Nasal cavity respiratory epithelium epithelial cell of viscerocranial mucosa (primary cell): ENCODE measurements at places on chromosomes 4 and X. TPM values are rescaled to one million over a fixed set of nuclear protein-coding genes. Genes with fewer than 3 reads are reported as not detected.

TRIM60 gene
- not detected in 2 replicates for total RNA-seq

TCEAL9 gene
- 59.6 and 61.9 TPM in 2 replicates for total RNA-seq

CTAG1A gene
- not detected in 2 replicates for total RNA-seq

PSAPL1 gene
- not detected in 2 replicates for total RNA-seq

LIMCH1 gene
- 0.34 and 4.5 TPM in 2 replicates for total RNA-seq

HTRA3 gene
- 0.14 TPM in 1 of 2 replicates, not detected in the other for total RNA-seq

GATA1 gene
- not detected in 2 replicates for total RNA-seq

PAPSS1 gene
- 50.9 and 73.5 TPM in 2 replicates for total RNA-seq

CXCL3 gene
- total RNA-seq = 3.3 and 3.8 TPM in 2 replicates

SMIM10 gene
- total RNA-seq = 0.07 TPM in 1 of 2 replicates, not detected in the other

PAGE5 gene
- total RNA-seq = not detected in 2 replicates

CYLC1 gene
- not detected in 2 replicates for total RNA-seq

MTCP1 gene
- 12.2 and 22.6 TPM in 2 replicates for total RNA-seq

PDCL2 gene
- total RNA-seq = 0.07 and 0.34 TPM in 2 replicates

MAGEA12 gene
- total RNA-seq = not detected in 2 replicates

FAM9C gene
- not detected in 2 replicates for total RNA-seq

IQSEC2 gene
- total RNA-seq = 2.7 and 10.8 TPM in 2 replicates

TLR1 gene
- 0.34 and 0.78 TPM in 2 replicates for total RNA-seq

GPR119 gene
- not detected in 2 replicates for total RNA-seq

HEPH gene
- 0.14 and 0.34 TPM in 2 replicates for total RNA-seq

ETDA gene
- not detected in 2 replicates for total RNA-seq

TEX13B gene
- total RNA-seq = not detected in 2 replicates

NEXMIF gene
- total RNA-seq = under 0.01 and 0.07 TPM in 2 replicates

IL13RA2 gene
- total RNA-seq = 1.1 and 35.9 TPM in 2 replicates

ERAS gene
- not detected in 2 replicates for total RNA-seq

ARHGAP6 gene
- total RNA-seq = 0.28 TPM in 1 of 2 replicates, not detected in the other

PHEX gene
- total RNA-seq = 1.7 and 3.4 TPM in 2 replicates

FTSJ1 gene
- total RNA-seq = 96.5 and 138 TPM in 2 replicates

SOX3 gene
- total RNA-seq = not detected in 2 replicates

SRPX gene
- total RNA-seq = 3.8 and 30.5 TPM in 2 replicates

ALB gene
- total RNA-seq = 0.28 TPM in 1 of 2 replicates, not detected in the other

NSG1 gene
- 5.1 and 15.3 TPM in 2 replicates for total RNA-seq

FGF13 gene
- 2.4 and 3.0 TPM in 2 replicates for total RNA-seq

HSFX4 gene
- total RNA-seq = not detected in 2 replicates

ART3 gene
- not detected in 2 replicates for total RNA-seq

COPS4 gene
- total RNA-seq = 72.8 and 74.9 TPM in 2 replicates

FAM47C gene
- not detected in 2 replicates for total RNA-seq

CCKAR gene
- total RNA-seq = not detected in 2 replicates
